Suppressor macrophage treated with lipopolysaccharide for 1 hour (primary cell): ENCODE measurements at places on chromosomes 6 and 20.

DNA sequence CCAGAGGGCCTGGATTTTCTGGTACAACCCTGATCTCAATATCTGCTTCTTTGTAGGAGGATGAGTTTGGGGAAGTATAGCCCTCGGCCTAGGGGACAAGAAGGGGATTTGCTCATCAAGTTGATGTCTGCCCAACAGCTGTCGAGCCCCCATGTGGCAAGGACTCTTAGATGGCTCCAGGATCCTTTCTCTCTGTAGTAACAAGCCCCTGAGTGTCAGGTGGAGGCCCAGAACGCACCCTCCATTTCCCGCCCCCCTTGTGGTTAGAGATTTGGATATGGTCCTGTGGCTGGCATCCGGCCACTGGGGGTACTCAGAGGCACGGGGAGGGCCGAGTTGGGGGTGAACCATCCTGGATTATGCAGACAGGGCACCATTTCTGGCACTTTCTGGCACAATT, 50.1 kb downstream of the CTCFL start:
- DNase-seq, result no peak

DNA sequence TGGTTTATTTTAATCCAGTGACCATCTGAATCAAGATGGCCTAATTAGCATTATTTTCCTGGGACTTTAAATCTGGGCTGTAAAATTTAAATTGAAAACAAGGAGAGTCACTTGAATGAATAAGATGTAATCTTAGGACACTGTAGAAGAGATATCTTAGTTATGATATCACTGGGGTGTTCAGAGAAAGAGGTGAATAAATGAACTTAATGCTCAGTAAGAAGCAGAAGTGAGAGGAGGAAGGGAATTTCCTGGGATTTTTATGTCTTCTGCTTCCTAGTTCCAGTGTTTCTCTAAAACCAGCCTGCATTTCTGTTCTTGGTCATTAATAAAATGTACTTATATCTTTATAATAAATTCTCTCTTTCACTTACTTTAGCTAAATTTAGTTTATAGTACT, 136.8 kb upstream of the PTPRK start:
- peak; percentile 42 for DNase-seq

- no peak for DNase-seq
Measured at GRCh38 chr6:137000825-137001224, 43.9 kb downstream of the IL20RA start.

GRCh38 chr20:46268131-46268614, 40.1 kb downstream of the CDH22 start:
- no peak for DNase-seq

DNA sequence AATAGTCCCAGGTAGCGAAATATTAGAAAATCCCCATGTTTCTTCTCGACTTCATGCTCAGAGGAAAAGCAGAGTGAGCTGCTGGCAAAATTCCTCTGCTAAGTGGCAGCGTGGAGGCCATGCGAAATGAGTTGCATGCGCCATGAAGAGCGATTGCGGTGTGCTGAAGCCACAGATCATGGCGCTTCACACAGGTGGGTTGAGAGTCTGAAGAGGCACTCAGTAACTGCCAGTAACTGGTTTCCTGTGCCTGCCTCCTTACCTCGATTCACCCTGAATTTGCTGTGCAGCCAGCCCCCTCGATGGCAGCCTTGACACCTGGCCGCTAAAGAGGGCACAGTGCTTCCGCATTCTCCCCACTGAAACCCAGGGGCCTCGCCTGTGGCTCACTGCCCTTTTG, 301.5 kb downstream of the NRN1 start:
- no peak for DNase-seq

- peak; percentile 88 for DNase-seq
Measured at GRCh38 chr6:30326526-30327231, at the start of gene TRIM39. TSS of gene TRIM39 (plus strand) at chr6:30326927. CDS start at chr6:30329318, 2,391 bp downstream.

GRCh38 chr6:38116248-38116647, 296.7 kb downstream of the ZFAND3 start:
- DNase-seq, result no peak

- no peak for DNase-seq
Measured at GRCh38 chr6:39050453-39051112, 2.0 kb downstream of the GLP1R start.

GRCh38 chr6:1930356-1930755, 315.0 kb downstream of the GMDS start:
- DNase-seq, result no peak

- no peak for DNase-seq
Measured at GRCh38 chr6:41462033-41462432, 84.1 kb upstream of the FOXP4 start.

DNA sequence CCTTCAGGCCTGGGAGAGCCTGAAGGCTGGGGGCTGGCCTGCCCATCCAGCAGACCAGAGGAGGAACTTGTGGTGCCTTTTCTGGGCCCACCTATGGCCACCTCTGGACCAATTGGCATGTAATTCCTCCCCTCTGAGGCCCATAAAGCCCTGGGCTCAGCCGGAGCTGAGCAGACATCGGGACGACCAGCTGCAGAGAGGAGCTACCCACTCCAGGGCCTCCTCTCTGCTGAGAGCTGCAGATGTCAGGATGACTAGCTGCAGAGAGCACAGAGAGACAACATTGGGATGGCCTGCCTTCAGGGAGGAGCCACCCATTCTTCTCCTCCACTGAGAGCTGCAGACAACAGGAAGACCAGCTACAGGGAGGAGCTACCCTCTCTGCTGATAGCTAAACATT, 370.1 kb downstream of the CD83 start:
- DNase-seq, result no peak

GRCh38 chr20:561437-562231, 18.0 kb upstream of the CSNK2A1 start:
- DNase-seq, result peak; percentile 77

- no peak for DNase-seq
Measured at GRCh38 chr6:138896104-138896756, 91.8 kb downstream of the REPS1 start.

GRCh38 chr6:77037439-77037838, 425.9 kb downstream of the HTR1B start:
- no peak for DNase-seq

GRCh38 chr6:165661664-165662025, 1.4 kb downstream of the PDE10A start:
- DNase-seq, result no peak

- DNase-seq, result no peak
Measured at GRCh38 chr6:19013026-19013705, 626.0 kb downstream of the RNF144B start.

GRCh38 chr20:12203981-12204380, 286.3 kb downstream of the BTBD3 start:
- DNase-seq, result peak; percentile 52

GRCh38 chr20:60497298-60498035, 539.2 kb downstream of the CDH26 start:
- no peak for DNase-seq

- DNase-seq, result no peak
Measured at GRCh38 chr6:13402711-13403110, 74.4 kb upstream of the TBC1D7 start.

GRCh38 chr6:38415231-38416005, 224.3 kb downstream of the BTBD9 start:
- no peak for DNase-seq

DNA sequence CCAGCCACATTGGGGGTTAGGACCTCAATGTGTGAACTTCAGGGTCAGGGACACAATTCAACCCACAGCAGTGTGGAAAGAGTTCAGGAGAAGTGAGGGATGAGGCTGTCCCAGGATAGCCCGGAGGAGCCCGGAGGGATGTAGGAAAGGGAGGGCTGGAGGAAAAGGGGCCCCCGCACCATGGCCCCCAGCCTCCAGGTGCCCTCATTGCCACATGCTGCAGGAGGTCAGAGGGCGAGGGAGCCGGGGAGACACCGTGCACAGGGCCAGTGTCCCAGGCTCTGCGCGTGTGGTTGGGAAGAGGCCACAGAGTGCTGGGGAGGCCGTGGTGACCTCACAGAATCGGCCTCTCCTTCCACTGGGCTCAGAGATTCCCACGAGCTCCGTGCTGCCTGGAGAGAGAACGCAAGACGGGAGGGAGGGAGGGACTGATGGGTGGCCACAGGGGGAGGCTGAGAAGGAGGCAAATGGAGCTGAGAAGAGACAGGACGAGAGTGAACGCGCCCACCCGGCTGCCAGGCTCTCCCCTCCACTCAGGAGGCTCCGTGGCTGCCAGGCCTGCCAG, 215.1 kb downstream of the DLL1 start:
- no peak for DNase-seq

- DNase-seq, result no peak
Measured at GRCh38 chr6:38174315-38174714, 354.8 kb downstream of the ZFAND3 start.

DNA sequence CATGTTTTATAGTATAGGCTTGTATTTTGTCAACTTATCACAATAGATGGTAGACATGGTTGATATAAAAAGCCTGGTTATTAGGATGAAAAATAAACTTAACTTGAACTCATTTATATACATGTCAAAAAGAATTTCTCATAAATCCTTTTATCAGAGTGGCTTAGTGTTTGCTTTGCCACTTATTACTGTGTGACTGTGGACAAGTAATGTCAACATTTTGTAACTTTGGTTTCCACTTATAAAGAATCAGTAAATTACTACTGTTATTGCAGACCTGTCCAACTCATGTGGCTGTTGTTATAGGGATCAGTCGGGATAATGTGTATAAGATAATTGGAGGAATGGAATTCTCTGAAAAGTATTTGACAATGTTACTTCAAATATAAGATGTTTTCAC, 894.8 kb upstream of the FLRT3 start:
- no peak for DNase-seq

- DNase-seq, result peak; percentile 65
Measured at GRCh38 chr6:105564121-105564902, 161.4 kb upstream of the PREP start.

GRCh38 chr6:46796848-46797580, 3.8 kb downstream of the MEP1A start:
- DNase-seq, result peak; percentile 88

- no peak for DNase-seq
Measured at GRCh38 chr6:46116289-46116688, 13.5 kb upstream of the ENPP4 start.
